ENCODE measurements at places on chromosomes 6 and 20.

DNA sequence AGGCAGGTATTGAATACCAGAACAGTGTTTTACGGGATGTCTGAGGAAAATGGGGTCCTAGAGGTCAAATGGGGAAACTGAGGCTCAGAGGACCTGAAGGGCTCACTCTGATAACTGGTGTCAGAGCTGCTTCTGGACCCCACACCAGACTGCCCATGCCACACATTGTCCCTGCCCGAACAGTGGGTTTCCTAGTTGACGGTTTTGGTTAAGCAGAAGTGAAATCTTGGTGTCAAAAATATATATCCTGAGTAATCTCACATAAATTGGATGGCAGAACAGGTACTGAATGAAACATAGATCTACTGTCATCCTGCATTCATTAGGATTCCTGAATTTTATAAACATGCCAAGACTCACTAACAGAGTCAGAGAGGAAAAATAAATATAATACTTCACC, 16.3 kb downstream of the NOX3 start:
- DNase-seq, result no peak

GRCh38 chr6:102525336-102525735, 1131.8 kb downstream of the GRIK2 start:
- no peak for DNase-seq

DNA sequence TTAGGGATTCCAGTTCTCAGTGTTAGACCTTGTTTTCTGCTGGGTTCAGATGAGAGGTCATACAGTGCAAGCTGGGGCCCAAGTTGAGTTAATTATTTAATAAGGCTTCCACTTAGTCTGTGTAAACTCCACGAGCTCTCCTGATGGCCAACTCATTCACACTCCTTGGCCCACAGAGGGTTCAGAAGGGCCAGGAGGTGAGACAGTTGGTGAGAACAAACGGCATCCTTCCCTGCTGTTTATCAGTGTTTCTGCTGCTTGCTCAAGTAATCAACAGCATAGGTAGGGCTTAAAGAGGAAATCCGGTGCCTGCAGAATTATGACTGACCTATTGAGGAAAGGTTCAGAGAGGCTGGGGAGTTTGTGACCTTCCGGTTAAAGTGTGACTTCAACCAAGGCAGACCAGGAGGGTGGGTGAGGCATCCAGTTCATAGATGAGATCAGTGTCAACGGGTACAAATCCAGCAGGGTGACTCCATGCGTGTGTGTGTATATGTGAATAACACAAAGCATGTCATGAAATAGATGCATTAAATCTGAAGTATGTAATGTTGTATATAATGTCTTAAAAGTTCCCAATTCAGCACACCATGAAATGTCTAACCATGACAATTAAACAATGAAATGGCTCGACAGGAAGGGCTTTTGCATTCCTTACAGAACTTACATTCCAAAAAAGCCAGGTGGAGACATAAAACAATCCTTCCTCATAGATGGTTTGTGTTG, 37.4 kb upstream of the BCAS1 start:
- no peak for DNase-seq

GRCh38 chr6:170313716-170314295, 7.2 kb downstream of the FAM120B start:
- DNase-seq, result no peak

GRCh38 chr6:73695619-73696421, at the start of gene CD109:
CD109 (plus strand) TSS chr6:73696203; CDS start chr6:73696216, 13 bp downstream.
- peak; percentile 48 for DNase-seq

DNA sequence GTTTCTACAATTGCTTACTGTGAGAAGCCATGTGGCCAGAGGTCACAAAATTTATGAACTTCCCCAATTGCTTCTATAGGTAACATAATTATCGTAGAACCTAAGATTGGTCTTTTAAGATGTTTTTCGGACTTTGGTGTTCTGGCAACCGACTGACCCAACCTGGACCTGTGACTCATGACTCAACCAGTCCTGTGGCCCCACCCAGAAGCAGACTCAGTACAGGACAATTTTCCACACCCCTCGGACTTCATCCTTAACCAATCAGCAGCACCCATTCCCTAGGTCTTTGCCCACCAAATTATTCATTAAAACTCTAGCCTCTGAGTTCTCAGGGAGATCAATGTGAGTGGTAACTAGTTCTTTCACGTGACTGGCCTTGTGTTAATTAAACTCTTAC, 26.4 kb upstream of the AKAP12 start:
- no peak for DNase-seq

- peak; percentile 46 for DNase-seq
These were observed 7.0 kb downstream of the UBD start for GRCh38 chr6:29552512-29553051.

DNA sequence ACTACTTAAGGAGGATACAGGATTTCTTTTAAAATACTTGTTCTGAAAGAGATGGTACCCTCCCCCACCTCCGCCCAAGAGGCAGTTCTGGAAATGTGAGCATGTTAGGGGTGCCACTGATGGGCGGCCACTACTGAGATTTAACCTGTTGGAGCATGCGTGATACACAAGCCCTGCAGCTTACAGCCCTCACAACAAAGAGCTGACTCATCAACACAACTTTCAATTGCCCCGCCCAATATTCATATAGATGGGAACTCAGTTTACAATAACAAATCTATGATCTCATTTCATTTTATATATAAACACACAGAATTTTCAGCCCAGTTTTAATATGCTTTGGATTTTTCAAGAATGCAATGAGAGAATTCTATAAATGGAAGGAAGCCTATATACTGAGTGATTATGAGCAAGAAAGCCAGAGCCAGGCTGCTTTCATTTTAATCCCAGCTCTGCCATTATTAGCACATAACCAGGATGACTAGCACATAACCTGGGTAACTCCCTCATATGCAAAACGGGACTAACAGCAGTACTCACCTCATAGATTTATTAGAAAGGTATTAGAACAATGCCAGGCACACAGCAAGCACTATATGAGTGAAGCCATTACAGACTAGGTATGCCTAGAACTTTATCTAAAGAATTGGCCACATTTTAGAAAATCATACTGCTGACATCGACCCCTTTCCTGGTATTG, 45.6 kb upstream of the IPCEF1 start:
- DNase-seq, result no peak

DNA sequence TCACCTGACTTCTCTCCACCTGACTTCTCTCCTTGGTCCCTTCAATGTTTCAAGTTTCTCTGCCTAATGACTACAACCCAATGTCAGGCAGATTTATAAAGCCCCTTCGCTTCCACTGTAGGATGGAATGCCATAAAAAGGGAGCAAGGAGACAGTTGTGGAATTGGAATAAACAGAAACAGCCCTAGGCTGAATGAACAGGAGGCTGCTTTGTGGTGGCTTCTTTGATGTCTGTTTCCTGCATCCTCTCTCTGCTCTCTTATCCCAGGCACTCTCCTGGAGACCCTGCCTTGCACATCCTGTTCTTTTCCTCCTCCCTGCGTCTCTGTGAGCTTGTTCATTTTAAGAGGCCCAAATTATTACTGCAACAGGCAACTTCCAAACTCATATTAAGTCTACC, 16.9 kb downstream of the MUCL3 start:
- DNase-seq, result no peak

- no peak for DNase-seq
These were observed 251.9 kb upstream of the IRAK1BP1 start for GRCh38 chr6:78615430-78615904.

DNA sequence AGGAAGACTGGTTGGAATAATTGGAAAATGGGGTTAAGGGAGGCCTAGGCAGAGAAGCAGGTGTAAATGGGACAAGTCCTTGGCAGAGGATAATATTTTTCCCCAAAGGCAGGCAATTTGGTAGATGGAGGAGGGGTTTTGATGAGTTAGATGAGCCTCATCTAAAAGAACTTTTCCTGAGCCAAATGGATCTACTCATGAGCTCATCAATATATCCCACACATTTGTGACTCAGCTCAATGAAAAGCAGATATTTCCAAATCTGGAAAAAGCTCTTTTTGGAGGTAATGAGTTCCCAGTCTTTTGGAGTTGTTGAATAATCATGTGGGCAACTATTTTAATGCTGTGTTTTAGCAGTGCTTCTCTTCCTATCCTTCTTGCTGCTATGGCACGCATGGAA, 685.5 kb upstream of the CITED2 start:
- no peak for DNase-seq

DNA sequence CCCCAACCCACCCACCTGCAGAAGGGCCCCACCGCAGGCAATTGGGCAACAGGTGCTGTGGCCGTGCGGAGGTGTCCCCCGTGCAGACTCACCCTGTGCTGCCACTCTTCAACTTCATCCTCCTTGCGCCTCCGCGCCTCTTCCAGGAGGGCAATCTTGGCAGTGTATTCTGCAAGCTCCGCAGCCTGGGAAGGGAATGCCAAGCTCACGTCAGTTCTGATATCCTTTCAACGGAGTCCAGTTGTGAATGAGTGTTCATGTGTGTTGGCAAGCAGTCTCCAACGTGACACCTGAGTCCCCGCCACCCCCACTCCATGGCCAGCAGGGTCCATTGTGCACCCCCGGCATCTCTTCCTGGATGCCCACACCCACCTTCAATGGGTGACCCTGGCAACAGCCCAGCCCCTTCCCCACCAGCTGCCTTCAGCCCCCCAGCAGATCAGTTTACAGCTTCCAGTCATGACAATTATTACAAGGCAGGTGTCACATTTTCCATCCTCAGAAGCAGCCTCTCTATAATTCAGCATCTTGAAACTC, 49.9 kb downstream of the EZR start:
- DNase-seq, result no peak

DNA sequence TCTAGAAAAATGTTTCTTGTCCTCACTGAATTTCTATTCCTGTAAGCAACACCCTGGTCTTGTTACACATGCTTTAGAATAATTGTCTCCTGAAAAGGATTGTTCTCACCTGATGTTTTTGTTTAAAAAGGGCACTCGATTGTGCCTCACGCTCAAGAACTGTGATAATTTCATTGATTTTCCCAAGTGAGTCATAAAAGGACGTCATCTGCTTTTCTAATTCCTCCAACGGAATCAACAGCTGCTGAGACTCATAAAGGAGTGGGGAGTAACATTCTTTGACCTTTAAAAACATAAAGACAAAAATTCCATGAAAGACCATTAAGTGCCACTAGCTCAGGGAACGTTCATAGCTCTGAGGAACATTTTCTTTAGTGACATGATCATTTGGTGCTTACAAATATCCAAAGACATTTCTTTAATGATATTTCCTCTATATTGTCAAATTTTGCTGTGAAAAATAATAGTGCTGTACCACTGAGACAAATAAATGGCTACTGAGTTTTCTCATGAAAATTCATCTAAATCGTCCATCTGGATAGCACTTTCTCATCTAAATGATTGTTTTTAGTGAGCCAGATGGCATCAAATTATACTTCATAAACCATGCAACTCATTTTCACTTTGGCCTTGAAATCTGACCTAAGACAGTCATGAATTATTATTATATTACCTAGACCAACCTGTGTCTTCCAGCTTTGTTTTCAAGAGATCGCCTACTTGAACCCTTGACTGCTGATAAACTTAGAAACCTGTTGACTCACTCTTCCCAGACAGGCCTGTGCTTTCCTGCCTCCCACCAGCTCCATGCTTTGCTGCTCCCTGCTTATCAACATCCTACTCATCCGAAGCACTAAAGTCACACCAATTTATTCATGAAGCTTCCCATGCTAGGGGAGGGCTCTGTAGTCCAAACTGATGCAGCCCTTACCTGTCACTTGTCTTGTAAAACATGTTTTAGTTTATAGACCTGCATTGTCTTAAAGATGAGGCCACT, 178.2 kb downstream of the SYNE1 start:
- no peak for DNase-seq

GRCh38 chr6:167981916-167982462, 15.5 kb upstream of the KIF25 start:
- no peak for DNase-seq

GRCh38 chr20:43936104-43936770, 21.6 kb downstream of the TOX2 start:
- no peak for DNase-seq

DNA sequence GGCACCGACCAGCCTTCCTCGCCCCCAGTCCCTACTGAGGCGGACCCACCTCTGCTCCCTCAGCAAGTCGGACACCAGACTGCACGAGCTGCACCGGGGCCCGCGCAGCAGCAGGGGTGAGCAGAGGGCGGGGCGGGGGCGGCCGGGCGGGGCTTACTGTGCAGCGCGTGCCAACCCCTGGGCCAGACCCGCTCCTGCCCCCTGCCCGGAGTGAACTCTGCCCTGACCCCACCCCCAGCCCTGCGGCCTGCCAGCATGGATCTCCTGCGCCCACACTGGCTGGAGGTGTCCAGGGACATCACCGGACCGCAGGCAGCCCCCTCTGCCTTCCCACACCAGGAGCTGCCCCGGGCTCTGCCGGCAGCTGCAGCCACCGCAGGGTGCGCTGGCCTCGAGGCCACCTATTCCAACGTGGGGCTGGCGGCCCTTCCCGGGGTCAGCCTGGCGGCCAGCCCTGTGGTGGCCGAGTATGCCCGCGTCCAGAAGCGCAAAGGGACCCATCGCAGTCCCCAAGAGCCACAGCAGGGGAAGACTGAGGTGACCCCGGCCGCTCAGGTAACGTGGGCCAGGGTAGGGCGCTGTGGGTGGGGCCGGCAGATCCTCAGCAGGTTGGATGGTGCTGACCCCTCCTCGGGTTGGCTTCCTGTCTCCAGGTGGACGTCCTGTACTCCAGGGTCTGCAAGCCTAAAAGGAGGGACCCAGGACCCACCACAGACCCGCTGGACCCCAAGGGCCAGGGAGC, 1.5 kb upstream of the SLC2A4RG start:
- DNase-seq, result no peak

DNA sequence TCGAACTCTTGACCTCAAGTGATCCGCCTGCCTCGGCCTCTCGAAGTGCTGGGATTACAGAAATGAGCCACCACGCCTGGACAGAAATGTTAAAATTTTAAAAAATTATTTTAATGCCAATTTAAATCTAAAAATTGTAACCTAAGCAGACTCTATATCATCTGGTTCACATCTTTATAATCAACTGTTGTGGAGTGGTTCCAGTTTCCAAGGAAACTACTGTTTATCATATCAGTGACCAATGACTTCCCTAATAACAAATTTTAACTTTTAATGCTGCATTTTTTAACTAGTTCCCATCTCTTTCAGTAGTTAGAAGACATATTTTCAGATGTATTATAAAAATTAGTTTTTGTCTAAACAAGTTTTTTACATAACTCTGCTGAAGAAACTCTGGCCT, 5.2 kb upstream of the BTN3A2 start:
- DNase-seq, result no peak

GRCh38 chr20:56004007-56004406, 1.3 kb downstream of the CBLN4 start:
- DNase-seq, result no peak

- no peak for DNase-seq
These were observed 250.7 kb upstream of the NOX3 start for GRCh38 chr6:155706341-155706740.

DNA sequence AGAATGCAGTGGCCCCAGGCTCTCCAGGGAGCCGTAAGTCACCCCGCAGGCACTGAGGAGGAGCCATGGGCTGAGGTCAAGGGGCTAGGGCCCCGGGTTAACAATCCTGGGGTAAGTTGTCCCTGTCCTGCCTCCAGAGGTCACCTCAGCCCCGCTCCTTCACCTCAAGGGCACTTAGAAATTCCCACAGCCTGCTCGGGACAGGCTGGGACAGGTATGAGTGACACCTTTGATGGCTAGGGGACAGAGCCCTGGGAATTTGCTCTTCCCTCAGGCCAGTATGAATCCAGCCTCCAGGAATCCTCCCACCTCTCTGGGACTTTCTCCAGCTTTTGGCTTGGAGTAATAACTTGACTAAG, 3.5 kb upstream of the GRM4 start:
- no peak for DNase-seq

- DNase-seq, result no peak
These were observed 3.5 kb downstream of the RNASET2 start for GRCh38 chr6:166952567-166953486.
